NCI-H2171 (cell line): ENCODE measurements at places on chromosomes 4 and X.

DNA sequence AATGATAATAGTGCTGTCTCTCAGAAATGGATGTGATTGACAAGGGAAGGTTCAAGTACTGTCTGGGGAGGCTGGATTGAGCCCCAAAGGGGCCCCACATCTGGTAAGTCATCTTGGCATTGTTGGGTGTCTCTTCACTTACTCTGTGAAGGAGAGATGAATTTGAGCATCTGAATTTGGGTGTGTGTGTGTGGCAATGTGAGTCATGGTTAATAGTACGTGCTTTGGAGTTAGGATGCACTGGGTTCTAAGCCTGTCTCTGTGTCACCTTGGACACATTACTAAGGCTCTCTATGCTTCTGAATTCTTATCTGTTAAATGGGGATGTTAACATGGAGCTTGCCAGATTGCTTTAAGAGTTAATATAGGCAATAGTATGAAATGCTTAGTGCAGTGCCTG, 80.4 kb downstream of the FRAS1 start:
- no peak for DNase-seq

- no peak for DNase-seq
Measured at GRCh38 chr4:77232653-77233052, 75.6 kb downstream of the CCNG2 start.

- DNase-seq = no peak
Measured at GRCh38 chr4:3612934-3613333, 80.7 kb upstream of the LRPAP1 start.

- DNase-seq = no peak
Measured at GRCh38 chr4:87405211-87405820, 14.3 kb upstream of the HSD17B11 start.

DNA sequence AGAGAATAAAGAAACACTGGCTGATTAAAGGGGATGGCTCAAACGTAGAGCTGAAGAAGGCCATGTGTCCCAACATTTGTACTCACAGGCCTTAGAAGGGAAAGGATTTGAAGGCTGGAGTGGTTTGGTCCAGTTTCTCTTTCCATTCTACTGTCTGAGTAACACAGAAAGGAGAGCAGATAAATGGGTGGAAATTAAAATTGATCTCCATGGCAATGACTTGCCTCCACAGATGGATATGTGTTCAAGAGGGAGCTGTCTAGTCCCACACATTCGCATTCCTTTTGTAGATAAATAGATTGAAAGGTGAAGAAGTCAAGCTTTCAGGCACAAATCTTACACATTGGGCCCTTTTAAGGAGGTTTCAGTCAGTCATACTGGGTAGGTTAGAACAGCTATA, 74.6 kb downstream of the DOCK11 start:
- no peak for DNase-seq

GRCh38 chrX:118459494-118459893, 36.1 kb upstream of the DOCK11 start:
- no peak for DNase-seq

DNA sequence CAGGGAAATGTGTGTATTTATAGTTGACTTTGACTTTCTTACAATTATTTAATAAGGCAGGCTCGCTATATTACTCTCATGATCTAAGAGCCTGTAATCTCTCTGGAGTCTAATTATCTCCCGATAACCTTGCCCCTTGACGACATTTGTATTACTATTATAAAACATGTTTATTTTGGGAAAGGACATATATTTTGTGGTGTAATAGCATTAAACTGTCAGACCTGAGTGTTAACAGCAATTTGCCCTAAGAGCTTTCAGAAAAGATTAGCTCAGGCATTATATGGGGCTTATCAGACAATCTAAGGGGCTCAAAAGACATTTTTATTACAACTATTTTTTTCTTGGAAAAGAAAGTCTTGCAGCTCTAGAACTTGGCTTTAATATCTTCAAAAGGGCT, 427.9 kb upstream of the SLIT2 start:
- no peak for DNase-seq

GRCh38 chr4:6263526-6264224, 6.0 kb upstream of the WFS1 start:
- no peak for DNase-seq
